ENCODE measurements at places on chromosomes 16 and 17.

- DNase-seq: no peak
These were observed 30.9 kb downstream of the MYO15A start for GRCh38 chr17:18139498-18139897.

GRCh38 chr16:61390965-61391637 is 645.1 kb downstream of the CDH8 start:
- no peak for DNase-seq

- no peak for DNase-seq
These were observed 7.1 kb upstream of the ZNF747 start for GRCh38 chr16:30541502-30542329.

DNA sequence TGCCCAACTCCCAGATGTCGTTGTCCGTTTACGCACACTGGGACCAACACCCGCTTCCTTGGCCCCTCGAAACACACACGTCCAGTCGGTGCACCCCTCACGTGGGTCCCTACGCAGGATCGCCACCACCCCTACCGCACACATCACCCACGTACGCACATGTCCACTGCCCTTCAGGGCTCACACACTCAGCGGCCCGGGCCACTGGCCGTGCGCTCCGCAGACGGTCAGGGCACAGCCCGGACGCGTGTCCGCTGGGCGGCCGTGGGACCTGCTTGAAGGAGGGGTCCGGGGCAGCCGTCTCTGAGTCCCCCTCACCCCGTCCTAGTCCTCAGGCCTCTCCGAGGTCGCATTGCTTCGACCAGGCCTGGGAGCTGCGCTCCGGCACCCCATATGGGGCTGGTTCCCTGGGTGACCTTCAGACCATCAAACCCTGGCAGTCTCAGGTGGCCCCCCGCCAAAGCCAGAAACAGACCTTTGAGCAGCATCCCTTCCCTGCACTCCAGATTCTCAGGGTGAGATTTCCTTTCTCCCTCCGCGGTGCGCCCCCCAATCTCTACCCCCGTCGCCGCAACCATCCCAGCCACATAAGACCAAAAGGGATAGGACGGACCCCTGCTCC is 914 bp upstream of the GPRC5B start:
- DNase-seq: no peak

DNA sequence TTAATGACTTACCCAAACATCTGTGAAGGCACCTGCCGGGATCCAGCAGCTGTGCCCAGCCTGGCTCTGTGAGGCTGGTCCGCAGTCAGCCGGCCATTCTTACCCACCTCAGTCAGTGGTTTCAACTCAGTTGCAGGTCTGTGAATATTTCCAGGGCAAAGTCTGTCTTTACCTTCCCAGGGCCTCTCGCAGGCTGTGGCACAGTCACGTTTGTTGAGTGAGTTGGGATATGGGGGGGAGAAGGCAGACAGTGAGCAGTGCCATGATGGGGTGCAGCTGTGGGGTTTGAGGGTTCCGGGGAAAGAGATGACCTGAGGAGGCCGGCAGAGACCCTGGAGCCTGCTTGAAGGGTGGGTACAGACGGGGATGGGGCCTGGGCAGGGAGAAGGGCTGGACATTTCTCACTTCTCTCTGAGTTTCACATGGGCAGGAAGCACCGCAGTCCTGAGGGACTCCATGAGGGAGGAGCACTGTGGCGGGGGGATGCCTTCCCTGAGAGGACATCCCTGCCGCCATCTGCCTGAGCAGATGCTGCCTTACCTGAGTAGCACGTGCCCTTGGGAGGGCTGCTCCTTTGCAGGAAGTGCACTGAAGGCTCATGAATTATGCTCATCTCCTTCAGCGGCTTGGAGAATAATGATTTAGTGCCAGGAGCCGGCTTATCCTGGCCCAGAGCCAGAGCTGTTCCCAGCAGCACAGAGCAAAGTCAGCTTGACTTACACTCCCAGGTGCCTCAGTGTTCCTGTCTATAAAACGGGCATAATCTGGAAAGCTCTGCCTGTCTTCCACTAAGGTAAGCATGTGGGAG is 48.1 kb downstream of the KSR1 start:
- no peak for DNase-seq

DNA sequence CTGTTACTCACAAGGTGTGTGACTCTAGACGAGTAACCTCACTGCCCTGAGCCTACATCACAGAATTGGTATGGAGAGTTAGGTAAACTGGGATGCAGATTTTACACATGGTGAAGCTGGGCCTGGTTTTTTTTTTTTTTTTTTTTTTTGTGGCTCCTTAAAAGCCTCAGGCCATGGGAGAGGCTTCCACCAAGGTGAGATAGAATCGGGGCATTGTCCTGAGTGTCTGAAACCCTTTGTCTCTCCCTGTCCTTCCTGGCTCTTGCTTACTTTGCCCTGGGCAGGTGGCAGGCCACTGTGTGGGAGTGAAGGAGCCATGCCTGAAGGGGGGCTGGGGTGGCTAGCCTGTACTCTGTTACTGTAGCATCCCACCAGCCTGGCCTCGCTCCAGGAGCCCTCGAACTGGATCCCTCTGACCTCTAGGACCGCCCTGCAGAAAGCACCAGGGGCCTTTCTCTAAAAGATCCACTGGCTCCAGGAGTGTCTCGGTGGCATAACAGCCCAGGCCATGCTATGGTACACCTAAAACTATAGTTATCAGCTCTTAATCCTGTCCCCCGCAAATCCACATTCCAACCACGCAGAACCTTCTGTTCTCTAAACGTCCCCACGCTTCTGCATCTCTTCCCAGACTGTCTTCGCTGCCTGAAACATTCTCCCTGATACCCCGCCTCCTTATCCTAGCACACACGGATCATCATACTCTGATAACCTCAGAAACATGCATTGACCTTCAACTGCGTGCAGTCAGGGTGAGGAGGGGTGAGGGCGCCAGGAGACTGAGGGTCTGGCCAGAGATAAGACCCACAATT is 1.7 kb upstream of the SLC13A2 start:
- no peak for DNase-seq

GRCh38 chr17:75151930-75152329 is 2.4 kb downstream of the JPT1 start:
- peak; percentile 38 for DNase-seq

Measured in left kidney (tissue), 8 donors.